ENCODE measurements at places on chromosomes 16 and 17.

GRCh38 chr16:57485091-57485915 is 990 bp downstream of the DOK4 start:
- no peak for DNase-seq

DNA sequence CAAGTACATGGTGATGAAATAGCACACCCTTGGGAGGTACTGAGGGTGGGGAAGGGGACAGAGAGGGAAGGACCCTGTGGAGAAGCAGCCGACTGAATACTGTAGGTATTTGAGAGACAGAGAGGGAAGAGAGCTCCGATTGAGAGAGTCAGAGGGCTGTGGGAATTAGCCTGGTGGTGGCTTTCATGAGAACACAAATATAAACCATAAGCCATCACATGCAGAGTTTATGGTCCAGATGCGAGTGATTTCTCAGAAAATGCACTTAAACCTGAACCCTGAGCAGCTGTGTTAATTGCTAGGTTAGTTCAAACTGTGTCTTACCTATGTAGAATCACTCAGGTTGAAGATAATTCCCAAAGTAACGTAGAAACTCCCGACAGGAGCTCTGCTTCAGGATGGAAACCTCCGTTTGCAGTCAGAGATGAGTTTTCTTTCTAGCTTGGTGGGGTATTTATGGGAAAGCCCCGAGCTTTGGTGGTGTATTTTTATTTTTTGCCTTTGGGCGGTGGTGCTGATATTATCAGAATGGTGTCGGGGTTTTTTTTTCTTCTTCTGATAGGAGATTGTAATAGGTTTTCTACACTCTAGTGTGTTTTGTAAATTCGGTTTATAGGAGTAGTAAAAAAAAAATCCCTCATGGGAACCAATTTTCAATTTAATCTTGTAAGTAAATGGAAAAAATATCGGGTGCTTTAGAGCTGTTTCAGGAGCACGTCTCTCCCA is 184.9 kb upstream of the CACNG5 start:
- DNase-seq = no peak

DNA sequence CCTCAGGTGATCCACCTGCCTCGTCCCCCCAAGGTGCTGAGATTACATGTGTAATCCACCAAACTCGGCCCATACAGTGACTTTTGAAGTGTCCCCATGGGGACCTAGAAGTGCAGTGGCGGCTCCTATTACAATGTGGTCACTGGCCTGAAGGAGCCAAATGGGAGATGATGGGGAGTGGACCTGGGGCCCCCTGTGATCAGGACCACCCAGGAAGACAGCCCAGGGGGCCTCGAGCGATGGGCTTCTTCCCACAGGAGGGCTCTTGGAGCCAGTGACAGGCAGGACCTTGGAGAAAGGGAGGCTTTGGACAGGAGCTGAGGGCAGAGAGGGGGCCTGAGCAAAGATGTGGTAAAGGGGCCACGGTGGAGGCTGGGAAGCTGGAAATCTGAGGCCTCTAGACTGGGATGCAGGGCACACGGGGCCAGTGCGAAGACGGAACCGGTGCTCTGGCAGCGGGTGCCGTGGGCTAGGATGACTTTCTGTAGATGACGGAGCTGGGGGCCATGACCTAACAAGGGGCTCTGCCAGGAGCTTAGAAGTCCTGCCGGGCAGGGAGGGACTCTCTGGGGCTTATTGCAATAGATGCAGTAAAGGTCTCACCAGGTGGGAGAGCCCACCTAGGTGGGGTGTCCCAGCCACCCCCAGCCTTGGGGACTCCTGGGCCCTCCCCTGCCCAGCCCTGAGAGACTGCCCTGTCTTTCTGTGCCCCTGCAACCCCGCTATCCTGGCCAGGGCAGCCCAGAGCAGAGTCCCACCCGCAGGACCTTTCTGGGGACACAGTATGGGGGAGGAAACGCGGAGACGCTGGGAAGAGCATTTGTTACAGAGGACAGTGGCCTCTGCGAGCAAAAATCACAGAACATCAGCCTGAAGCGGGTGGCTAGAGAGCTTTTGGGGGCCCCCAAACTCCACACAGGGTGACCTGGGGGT is 2.7 kb upstream of the C17orf99 start:
- no peak for DNase-seq

DNA sequence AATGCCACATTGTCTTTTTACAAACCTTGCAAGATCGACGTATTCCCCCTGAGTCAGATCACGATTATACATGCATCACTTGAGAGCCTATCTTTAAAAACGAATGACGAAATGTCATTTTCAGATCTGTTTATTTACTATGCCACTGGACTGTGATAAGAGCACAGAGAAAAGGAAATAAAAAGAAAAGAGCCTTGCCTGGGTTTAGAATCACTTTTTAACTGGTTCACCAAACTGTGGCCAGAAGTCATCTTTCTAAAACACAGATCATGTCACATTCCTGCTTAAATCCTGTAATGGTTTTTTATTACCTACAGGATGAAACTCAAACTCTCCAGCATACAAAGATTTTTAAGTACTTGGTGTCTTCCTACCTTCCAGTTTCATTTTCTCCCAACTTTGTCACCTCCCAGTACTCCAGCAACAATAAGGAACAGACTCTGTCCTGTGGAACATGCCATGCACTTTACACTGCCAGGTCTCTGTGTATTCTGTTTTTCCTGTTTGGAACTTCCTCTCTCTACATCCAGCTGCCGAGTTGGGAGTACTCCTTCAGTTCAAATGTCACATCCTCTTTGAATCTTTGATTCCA is 91.5 kb downstream of the SNX11 start:
- DNase-seq = no peak

DNA sequence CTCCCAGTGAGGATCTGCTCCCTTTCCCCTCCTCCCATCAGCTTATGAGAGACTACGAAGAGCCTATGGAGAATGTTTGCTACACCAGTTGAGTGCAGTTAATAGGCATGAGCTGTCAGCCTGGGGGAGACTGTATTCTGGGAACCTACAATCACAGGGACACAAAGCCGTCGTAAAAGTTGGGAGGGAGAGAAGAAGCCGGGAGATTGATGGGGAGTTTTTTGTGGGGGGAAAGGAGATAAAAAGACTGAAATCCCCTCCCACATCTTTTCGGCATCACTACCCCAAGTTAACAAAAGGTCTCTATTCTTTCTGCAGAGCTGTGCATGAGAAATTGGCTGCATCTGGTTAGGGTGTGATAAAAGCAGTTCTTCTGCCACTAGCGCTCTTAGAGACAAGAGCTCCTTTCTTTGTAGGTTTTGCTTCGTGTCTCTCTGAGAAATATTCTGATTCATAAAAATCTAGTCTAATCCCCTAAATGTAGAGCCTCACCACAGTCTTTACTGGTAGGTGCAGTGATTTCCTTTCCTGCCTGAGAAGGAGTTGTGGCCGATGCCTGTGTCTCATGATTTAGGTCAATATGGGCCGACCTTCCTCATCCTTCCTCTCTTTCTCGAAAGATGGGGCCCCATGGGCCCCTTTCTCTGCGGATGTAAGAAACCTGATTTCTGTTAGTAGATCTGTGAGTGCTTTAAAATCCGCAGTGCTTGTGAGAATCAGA is 77.4 kb downstream of the BPTF start:
- no peak for DNase-seq

GRCh38 chr17:64326420-64327054 is 63.5 kb upstream of the TEX2 start:
- DNase-seq = no peak

DNA sequence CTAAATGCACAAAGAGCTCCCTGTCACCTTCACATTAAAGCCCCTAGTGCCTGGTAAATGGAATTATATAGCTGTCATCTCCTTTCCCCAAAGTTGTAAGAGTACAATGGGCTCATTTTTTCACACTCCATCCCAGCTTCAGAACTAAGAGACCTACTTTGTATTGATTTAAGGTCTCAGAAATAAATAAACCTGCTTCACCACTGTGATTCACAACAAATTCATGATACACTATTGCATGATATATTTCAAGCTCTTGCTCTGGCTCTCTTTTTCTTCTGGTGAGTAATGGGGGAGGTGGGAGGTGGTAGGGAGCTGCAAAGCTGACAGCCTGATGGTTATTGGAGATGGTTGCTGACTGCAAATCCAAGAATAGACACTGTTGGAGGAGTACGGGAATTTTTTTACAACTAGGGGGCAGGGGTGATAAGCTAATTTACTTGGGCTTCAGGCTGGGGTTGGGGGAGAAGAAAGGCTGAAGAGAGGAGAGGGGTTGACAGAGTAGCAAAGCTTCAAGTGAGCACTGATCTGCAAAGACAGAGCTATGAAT is 189.9 kb downstream of the AATF start:
- DNase-seq = no peak

- no peak for DNase-seq
These were observed 440 bp downstream of the NPRL3 start for GRCh38 chr16:138049-138417.

DNA sequence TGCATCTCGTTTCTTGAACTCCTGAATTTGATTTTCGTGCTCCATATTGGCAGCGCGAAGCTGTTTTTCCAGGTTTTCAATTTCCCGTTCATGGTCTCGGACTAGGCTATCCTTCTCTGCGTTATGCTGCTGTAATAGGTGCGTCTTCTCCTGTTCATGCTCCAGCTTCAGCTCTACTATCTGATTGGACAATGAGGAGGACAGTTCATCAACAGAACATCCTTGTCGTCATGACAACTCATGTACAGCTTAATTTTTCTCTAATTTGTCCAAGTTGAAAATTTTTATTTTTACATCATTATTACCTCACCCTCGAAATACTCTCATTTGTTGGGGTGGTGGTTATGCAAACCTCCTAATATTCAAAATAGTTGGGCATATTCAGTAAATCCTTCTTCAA is 289.8 kb downstream of the CEP112 start:
- peak; percentile 76 for DNase-seq

- no peak for DNase-seq
These were observed 83.7 kb downstream of the N4BP1 start for GRCh38 chr16:48526058-48526957.

DNA sequence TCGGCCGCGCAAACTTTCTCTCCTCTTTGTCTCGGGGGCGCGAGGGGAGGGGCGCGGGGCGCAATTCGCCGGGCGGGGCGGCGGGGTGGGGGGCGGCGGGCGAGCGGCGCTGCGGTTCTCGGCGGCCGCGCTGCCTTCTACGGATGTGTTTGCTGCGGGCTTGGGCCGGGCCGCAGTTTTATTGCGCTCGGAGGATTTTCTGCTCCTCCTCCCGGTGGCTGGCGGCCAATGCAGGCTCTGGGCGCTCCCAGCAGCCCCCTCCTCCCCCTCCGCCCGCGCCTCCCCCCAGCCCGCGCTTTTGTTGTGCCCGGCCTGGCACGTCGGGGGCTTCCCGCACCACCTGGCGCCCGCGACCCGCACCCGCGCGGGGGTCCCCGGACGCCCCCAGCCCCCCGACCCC is at the start of gene TIMP2:
Gene TIMP2 (minus strand): TSS at position 154 of the 400 bp plus-strand sequence. CDS start 299 bp downstream, outside the sequence.
- DNase-seq = peak; percentile 88

DNA sequence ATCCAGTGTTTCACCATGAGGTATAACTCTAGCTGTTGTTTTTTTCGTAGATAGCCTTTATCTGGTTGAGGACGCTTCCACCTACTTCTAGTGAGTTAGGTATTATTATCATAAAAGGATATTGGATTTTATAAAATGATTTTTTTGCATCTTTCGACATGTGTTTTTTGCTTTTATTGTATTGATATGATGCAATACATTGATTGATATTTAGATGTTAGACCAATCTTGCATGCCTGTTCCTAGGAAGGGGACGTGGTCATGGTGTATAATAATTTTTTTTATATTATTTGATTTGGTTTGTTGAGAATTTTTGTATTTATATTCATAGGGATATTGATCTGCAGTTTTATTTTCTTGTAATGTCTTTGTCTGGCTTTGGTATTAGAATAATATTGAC is 193.3 kb downstream of the HS3ST3B1 start:
- no peak for DNase-seq

GRCh38 chr16:67926181-67926750 is 5.4 kb downstream of the CTRL start:
- peak; percentile 82 for DNase-seq
